Germinal center (tissue), 1 donor: ENCODE measurements at places on chromosomes 7 and 10.
A peak's percentile ranks its signal among the peaks of the same experiment; 100 is the strongest.

- no peak for DNase-seq
Observed at GRCh38 chr10:53276797-53277196, 504.2 kb upstream of the MBL2 start.

DNA sequence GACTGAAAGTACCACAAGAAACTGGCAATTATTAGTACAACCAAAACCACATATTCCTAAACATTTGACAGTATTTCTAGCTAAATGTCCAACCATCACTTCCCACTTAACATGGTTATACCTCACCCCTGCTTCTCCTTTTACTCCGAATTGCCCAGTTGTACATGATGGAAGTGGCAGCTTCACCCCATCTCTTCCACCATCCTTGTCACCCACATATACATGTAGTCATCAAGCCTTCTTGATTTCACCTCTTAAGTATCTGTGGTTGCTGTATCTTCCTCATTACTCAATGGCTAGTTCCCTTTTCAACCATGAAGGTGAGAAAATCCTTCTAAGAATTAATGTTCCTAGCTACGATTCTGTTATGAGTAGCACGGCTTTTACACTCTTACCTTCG is 388.2 kb downstream of the CALN1 start:
- no peak for DNase-seq

GRCh38 chr10:36712695-36713094 is 412.7 kb upstream of the ANKRD30A start:
- no peak for DNase-seq

DNA sequence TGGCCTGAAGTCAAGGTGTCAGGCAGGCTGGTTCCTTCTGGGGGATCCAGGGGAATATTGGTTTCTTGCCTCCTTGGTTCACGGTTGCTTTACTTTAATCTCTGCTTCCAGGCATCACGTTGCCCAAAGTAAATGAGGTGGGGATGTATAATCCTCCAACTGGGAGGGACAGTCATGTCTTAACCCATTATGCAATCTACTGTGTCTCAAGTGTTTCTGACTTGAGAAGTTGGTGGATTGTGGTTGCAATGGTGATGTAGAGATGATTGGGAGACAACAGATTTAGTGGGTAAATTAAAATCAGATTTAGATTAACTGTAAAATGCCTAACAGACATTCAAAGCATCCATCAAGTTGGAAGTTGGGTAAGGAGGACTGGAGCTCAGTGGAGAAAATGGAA is 32.7 kb downstream of the TBXAS1 start:
- no peak for DNase-seq

DNA sequence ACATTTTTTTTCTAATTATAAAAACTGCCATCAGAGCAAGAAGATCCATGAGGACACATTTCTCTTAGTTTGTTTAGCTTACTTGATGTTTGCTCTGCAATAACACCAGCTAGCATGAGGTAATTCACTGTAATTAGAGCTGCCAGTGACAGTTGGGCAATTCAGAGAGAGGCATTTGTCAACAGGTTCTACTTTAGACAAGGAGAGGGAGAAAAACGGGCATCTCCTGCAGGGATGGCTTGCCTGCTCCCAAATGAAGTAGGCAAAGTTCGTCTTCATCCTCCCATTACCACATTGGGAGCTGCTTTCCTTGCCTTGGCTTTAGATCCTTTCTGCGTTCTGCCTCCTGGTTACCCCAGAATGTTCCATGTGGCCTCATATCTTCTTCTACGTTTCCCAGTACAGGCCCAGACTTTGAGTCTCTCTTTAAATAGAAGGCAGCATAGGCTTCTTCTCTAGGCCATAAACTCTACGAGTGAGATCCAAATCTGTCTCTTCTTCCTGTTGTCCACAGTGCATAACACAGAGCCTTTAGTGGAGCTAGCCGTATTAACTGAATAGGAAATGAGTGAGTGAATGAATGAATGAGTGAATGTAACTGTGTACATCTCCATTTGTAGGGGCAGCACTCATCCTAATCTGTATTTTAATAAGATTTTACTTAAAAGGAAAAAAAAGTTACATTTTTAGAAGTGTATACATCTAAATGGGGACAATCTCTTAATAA is 21.2 kb downstream of the ASB15 start:
- no peak for DNase-seq

DNA sequence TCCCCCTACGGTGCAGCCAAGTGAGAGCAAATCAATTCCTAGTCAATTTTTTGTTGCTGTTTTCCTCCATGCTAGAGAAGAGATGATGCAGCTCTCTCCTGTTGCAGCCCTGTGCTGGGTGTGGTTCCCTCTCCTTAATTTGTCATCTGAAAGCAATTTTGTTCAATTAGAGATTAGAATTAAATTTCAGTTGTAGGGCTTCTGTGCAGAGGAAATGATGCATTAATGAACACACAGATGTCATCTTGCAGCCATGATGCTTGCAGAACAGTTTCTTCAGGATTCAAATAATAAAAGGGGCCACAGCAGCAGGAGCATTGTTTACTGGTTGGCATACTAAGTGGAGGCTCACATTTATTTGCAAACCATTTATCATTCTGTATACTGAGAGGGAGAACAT is 266.0 kb downstream of the AUTS2 start:
- no peak for DNase-seq

DNA sequence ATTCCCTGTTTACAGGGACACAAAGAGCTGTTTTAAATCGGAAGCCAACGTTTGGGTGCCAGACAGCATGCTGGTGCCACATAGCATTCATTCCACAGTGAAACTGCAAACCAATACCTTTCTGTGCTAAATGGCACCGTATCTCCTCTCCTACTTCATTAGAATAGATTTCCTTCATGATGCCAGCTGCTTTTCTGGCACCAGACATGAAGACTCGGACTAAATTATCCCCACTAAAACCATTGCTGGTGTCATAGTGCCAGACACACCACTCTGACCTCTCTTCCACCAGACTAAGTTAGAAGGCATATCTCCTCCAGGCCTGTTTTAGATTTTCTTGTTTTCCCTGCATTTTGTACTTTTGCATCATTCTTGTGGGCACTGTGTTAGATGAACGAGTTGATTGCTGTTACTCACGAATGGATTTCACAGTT is 155.1 kb downstream of the ETV1 start:
- DNase-seq: no peak

GRCh38 chr10:123930340-123931001 is 38.9 kb upstream of the CPXM2 start:
- no peak for DNase-seq

DNA sequence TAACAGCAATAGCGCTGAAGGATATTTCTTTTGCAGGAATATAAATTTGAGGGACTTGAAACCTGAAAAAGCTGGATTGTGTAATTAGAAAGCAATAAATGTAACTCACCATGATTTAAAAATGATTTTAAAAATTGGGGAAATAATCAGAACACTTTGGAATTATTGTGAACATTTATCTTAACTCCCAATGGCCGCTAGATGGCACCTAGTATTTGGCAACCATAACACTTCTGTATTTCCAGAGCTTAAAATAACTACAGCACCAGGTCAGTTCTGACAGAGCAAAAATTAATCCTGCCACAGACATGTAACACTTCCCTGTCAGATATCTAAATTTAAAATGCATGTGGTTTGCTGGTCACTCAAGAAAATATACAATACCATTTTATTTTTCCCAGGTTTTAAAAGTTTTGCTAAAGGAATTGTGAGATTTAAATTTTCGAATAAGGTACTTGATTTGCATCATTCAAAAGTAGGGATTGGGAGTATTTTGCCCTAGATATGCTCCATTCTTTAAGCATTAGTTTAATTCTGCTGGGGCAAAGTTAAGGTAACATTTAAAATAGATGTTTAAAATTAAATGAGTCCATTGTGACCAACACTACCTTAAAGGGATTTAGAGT is 144.5 kb downstream of the PPP1R3A start:
- peak; percentile 3 for DNase-seq

- no peak for DNase-seq
Observed at GRCh38 chr10:5897504-5897903, 7.5 kb downstream of the FBH1 start.

GRCh38 chr10:102620591-102621442 is 23.5 kb upstream of the TRIM8 start:
- DNase-seq: no peak

GRCh38 chr10:75428434-75429158 is 2.8 kb upstream of the LRMDA start:
- no peak for DNase-seq

GRCh38 chr7:137935884-137936508 is 65.9 kb downstream of the CREB3L2 start:
- DNase-seq: no peak
